BJ (cell line): ENCODE measurements at places on chromosomes 7 and 10.

DNA sequence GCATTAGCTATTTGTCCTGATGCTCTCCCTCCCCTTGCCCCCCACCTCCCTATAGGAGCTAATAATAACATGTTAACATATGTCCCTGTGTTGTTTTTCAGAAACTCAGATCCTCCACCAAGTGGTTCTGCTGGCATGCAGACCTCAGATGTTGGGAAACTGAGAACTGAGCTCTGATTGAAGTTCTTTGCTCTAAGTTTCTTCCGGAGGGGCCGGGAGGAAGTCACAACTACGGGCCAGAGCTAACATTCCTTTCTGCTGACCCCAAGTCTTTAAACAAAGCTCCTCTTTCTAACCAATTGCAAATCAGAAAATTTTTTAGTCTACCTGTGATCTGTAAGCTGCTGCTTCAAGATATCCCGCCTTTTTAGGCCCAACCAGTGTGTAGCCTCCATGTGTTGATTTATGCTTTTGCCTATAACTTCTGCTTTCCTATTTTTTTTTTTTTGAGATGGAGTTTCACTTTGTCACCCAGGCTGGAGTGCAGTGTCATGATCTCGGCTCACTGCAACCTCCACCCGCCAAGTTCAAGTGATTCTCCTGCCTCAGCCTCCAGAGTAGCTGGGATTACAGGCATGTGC, 66.6 kb downstream of the LYZL1 start:
- DNase-seq = no peak

DNA sequence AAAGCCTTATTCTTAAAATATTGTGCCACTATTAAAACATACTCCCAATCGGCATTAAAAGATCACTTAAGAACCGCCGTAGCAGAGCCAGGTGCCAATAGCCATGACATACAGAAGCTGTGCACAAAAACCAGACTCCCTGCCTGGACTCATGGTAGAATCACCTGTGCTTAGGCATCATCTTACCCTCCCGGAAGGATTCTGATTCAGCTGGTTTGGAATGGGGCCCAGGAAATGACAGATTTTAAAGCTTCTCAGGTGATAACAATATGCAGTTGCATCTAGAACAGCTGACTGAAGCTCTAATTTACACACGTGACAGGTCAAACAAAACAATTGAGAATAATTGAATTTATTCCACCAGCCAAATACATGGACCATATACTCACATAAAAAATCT, 10.7 kb downstream of the A1CF start:
- no peak for DNase-seq

- no peak for DNase-seq
Measured at GRCh38 chr7:4266270-4267040, 415.6 kb upstream of the FOXK1 start.

DNA sequence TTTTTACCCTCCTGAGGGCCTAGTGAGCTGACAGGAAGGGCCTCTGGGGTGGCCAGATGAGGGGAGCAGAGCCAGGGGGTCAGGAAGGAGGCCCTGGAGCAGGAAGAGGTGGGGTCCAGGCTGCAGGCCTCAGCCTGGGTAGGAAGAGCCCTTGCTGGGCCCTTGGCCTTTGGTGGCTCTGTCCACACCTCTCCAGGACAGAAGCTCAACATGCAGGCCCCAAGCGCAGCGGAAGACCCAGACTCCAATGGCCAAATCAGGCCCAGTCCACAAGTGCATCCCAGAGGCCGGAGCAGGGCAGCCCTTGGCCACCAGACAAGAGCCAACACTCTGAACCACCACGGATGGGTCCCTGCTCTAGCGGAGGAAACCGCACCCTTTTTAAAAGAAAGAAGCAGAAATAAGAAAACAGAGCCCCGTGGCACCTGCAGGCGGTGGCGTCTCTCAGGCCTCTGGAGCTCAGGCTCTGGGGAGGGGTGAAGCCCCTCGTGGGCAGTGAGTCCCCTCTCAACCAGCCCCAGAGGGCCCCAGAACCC, 52.8 kb downstream of the FOXL3 start:
- no peak for DNase-seq

GRCh38 chr7:2182461-2182860, 50.3 kb downstream of the MAD1L1 start:
- no peak for DNase-seq

DNA sequence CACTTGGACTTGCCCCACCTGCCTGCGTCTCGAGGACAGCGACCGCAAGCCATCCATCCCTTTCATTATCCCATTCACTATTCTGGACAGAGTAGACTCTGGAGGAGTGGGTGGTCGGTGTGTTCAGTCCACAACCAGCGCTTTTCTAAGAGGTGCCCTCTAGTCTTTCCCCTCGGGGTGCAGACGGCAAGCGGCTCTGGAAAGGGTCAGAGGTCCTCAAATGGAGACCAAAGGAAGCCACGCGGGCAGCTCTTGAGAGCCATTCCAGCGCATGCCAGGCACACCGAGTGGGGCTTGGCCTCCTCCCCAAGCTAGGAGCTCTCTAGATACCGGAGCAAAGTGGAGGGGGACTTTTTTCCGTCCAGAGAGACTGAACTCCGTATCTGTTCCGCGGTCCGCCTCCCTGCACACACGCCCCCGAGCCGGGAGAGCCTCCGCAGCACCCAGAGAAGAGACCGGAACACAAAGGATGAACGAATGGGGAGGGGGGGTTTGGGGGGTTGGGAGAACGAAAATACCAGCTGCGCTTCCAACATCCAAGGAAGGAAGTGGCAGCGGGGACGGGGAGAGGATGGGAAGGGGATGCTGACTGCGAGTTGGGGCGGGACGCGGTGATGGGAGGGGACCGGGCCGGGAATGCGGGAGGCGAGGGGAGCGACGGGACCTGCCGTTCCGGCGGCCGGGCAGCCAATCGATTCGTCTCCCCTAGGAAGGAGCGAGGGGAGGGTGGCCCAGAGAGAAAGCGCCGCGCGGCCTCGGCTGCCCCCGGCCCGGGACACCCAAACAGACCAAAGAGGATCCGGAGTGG, 515 bp downstream of the GSDME start:
- no peak for DNase-seq

DNA sequence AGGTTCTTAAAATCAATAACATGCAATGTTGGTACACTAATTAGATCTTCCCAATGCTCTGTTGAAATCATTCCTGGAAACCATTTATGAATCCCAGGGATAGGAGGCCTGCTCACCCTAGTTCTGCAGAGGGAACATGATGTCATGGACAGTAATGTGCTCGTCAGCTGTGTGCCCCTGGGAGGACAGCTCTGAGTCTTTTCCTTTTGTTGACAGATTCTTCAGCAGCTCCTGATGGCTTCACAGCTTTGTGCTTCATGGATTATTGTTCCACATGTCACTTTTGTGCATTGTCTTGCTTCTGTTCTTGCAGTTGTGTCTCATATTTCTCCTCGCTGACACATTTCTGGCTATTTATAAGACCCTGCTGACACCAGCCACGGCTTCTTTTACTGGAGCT, 367.5 kb downstream of the CCSER2 start:
- no peak for DNase-seq

DNA sequence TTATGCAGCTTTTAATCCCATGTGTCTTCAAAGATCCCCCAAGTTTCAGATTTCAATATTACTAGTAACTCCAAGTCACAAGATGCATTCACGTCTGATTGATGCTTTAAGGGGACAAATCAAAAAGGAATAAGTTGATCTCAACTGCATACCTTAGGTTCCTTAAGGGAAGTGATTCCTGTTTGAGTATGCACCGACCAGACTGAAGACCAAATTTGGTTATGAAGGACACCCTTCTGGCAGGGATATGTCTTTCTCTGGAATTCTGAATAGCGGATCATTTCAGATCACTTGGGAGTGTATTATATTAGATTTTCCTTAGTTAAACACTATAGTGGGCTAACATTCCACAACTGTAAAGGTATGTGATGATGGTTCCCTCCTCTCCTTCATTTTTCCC, 4.3 kb downstream of the KIF5B start:
- no peak for DNase-seq

- peak; percentile 57 for DNase-seq
Measured at GRCh38 chr7:33495207-33495606, 365.8 kb downstream of the BBS9 start.

GRCh38 chr10:106636766-106637491, 527.6 kb downstream of the SORCS1 start:
- DNase-seq = no peak

GRCh38 chr7:155867280-155867679, 55.0 kb upstream of the SHH start:
- DNase-seq = no peak

- DNase-seq = no peak
Measured at GRCh38 chr10:16732376-16732775, 84.8 kb downstream of the RSU1 start.

GRCh38 chr7:80107278-80107677, 27.4 kb upstream of the GNAI1 start:
- no peak for DNase-seq

DNA sequence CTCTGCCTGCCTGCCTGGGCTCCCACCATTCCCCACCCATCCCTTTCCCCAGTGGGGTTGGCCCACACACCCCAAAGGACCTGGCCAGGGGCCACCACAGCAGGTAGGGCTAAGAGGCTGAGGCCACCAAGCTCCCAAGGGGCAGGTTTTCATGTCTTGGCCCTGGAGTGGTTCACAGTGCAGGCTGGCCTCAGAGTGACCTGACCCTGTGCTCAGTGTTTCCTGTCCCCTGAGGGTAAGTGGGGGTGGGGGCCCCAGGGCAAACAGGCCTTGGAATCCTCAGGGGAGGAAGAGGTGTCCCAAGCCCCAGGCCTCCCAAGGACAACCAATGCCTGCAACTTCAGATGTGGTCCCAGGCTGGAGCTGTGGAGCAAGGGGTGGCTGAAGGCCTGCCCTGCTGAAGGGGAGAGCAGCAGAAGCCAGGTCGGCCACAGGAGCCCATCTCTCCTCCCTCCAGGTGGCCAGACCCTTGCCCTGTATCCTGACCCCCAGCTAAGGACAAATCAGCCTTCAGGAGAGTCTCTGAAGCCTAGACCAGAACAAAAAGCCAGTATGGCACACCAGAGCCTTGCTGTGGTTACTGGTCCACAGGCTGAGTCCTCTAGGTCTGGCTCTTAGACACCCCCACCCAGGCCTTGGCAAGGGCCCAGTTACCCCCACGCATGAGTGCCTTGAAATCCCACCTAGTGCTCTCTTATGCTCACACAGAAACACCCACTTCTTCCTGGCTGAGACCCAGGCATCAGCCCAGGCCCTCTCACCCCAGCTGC, 27.6 kb downstream of the POLL start:
- DNase-seq = no peak

GRCh38 chr7:140562926-140563481, 77.6 kb downstream of the DENND2A start:
- DNase-seq = no peak

DNA sequence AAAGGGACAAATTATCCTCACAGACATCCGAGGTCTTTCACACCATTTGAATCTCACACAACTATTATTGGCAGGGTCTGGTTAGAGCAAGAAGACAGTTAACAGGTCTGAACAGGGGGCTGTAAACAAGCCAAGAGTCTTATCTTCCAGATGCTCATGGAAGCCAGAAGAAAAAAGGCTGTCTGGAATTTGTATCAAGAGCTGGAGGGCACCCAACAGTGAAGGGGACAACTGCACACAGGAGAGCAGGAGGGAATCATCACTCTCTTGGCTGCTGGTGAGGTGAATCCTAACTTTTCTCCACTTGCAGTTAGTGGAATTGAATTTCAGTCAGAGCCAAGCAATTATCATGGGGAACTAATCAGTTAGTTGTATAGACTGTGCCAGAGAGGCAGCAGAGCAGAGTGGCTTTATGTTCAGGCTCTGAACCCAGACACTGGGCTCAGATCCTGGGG, 880.2 kb upstream of the AUTS2 start:
- DNase-seq = no peak

DNA sequence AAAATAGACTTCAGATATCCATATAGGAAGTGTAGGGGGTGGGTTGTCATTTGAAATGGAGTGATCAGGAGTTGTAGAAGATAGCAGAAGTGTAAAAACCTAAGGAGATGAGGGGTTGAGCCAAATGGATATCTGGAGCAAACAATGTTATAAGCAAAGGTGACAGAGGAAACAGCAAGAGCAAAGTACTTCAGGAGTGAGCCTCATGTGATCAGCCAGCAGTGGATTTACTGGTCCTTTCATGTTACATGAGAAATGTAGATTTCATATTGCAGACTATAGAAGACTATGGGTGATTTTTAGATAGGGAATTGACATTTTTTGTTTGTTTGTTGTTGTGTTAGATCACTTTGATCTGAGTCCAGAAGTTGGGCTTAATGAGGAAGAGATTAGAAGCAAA, 47.7 kb downstream of the GNAT3 start:
- no peak for DNase-seq

GRCh38 chr7:301291-302053, 11.5 kb downstream of the FOXL3 start:
- DNase-seq = no peak

DNA sequence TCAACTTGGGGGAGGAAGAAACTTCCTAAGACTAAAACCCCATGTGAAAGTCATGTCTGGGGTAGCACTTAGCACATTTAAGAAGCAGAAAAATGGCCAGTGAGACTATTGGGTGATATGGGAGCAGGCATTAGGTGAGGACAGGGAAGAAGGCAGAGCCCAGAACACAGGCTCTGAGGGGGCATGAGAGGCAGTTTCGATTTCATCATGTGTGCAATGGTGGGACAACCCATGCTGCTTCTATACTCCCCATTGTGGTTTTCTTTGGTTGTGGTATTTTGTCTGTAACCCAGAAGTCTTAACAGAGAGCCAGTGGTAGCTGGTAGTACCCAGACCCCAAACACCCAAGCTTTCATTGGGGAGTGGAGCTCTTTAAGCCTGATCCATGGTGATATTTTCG, 752.0 kb downstream of the GRID1 start:
- DNase-seq = no peak

DNA sequence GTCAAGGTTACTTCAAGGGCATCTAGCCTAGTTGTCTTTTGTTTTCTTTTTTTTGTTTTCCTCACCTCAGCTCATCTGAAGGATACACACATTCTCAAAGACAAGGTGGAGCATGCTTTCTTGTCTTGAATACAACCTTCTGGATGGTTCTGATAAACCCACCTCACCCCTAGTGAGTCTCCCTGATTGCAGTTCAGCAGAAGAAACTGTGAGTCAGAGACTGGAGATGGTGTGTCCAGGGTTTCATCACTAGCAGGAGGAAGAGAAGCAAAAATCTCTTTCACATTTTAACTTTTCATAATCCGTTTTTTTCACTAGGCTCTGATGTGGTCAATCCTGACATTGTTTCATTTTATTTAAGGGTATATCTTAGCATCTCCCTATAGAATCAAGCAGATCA, 143.0 kb upstream of the NRBF2 start:
- DNase-seq = no peak

GRCh38 chr10:98848361-98848760, 387.3 kb downstream of the HPSE2 start:
- DNase-seq = no peak

- peak; percentile 36 for DNase-seq
Measured at GRCh38 chr10:15211464-15211979, 43.0 kb upstream of the NMT2 start.

GRCh38 chr10:8045726-8046494, 8.6 kb upstream of the GATA3 start:
- DNase-seq = no peak

DNA sequence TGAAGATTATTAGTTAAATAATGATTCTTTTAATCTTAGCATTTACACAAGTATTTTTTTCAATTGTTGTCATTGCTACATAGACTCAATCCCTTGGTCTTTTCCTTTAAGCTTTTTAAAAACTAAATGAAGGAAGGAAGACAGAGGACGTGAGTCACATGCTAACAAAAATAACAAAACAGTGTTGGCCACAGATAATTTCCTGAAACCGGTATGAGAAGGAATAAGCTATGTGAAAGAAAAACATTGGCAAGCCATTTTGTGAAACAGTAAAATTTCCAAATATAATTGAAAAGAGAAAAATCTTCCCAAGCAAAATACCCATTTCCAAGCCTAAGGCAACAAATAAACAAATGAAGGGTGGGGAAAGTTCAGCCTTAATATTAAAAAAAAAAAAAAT, 223.0 kb downstream of the AHR start:
- peak; percentile 54 for DNase-seq
